ENCODE measurements at places on chromosomes 12 and 14.

GRCh38 chr14:23793532-23793931 lies 157.4 kb downstream of the DHRS2 start:
- DNase-seq = no peak

DNA sequence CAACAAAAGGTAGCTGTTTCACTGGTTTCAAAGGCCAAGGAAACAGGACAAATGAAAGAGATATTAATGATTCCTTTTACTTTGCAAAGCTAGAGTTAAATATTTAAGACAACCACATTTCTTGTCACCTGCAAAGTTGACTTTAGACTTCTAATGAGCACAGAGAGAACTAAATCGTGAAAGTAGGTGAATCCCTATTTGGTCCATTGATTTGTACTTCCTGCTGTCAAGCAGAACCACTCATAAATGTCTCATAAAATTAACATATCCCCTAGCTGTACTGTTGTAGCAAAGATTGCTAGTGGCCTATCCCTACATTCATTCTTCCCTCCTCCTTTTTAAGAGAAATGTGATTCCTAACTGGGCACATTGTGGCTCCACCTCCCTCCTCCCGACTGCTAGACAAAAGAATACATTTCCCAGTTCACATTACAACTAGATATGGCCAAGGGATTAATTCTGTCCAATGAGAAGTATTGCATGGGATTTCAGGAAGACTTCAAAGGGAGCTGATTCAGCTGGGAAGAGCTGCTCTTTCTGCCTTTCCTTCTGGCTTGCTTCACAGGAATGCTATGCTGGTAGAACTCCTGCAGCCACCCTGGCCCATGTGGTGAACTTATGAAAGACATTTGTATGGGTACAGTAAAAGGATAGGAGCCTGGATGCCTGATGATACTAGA lies 227.5 kb upstream of the ABCD2 start:
- DNase-seq = no peak

DNA sequence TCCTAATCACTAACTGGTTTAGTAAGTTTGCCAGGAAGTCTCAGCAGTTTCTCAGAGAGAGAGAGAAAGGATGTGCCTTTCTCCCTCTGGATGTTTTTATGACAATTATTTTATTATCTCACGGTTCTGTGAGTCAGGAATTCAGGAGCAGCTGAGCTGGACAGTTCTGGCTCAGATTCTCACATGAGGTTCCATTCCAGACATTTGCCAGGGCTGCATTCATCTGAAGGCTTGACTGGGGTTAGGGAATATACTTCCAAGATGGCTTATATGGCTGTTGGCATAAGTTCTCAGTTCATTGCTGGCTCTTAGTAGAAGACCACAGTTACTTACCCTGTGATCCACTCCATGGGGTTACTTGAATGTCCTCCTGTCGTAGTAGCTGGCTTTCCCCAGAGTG lies 101.2 kb upstream of the ATF7IP start:
- DNase-seq = no peak

GRCh38 chr14:101851736-101852405 lies 90.4 kb downstream of the PPP2R5C start:
- peak; percentile 10 for DNase-seq

DNA sequence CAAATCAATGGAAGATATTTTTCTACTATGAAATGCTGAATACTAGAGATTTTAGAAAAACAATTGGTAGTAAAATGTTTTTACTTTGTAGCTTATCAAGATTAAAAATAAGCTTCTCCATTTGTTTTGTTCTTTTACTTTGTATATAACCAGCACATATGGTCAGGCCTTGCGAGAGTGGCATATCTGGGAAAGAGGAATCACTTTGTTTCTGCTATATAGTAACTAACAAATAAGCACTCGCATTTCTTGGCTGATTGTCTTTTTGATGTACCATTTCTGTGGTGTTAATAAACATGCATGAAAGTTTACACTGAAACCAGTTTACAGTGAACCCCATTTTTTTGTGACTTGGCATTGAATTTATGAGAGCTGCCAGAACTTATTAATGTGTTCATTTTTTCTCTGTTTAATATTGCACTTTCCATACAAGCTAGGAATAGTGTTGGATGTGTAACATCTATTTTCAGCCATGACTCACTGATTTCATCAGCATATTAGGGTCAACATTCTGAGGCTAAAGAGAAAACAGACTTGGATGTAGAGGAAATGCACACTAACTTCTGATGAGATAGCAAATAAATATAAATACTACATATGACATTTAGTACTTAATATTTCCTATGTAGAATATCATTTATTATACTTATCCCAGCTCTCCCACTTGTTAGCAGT lies 635.5 kb downstream of the KCNH5 start:
- no peak for DNase-seq

DNA sequence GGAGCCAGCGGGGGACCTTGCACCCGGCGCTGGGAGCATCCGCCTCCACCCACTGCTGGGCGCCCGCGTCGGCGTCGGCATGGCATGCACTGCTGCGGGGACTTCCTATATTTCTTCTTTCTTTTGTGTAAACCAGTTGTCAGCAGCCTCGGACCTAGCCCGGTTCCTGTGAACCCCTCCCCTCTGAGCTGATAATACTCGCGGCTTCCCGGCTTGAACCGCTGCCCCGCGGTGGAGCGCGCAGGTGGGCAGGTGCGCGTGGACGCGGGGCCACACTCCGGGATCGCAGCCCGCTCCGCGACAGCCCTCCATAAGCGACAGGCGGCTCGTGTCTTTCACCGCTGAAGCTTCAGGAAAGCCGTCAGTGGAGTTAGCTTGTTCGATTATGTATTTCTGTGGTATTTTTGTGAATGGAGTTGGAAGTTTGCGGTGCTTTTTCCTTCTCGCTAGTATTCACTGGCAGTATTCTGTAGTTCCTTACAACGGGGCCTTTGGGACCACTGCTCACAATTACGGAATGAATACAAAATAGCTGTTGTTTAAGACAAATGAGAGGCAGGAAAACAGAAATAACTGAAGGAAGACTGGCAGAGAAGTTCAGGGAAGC lies 870 bp downstream of the BMAL2 start:
- no peak for DNase-seq

- DNase-seq = no peak
Observed at GRCh38 chr12:121576851-121577391, 3.9 kb downstream of the KDM2B start.

DNA sequence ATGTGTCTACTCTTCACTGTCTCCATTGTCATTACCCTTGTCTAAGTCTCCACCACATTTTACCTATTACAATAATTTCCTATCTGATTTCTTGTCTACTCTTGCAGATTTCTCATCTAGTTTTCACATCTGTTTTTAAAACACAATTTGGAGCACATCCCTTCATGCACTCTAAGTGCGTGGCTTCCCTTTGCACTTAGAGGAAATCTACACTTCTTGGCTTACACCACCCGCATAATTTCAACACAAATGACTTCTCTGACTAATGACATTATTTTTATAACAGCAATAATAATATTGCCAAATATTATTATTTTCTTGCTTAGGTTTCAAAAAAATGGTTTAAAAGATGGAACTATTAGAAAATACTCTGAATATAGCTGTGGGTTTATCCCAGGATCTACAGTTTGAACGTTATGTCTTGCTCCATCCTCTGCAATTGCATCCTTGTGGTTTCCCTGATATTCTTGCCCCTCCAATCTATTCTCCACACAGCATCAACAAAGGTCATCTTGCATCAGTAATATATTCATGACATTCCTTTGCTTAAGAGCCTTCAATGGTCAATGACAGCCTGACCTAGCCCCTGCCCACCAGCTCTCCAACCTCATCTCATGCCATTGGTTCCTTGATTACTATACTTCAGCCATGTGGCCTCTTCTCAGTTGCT lies 153.7 kb downstream of the SLC25A21 start:
- DNase-seq = no peak

DNA sequence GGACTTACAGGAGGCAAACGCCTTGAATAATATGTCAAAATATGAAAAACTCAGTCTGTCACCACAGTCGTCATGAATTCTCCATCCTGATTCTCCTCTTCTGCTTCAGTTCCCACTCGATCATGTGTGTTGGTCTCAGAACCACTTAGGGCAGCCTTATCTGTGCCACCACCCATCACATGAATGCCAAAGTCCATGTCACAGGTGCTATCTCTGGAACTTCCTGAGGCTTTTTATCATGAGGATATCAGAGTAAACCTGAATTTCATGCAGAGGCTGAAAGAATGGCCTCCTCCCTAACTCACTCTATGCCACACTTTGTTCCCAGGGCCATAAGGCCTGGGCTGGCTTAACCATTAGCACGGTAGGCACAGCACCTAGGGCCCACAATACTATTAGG lies 28.8 kb upstream of the MAP3K9 start:
- DNase-seq = no peak

GRCh38 chr12:82760423-82760822 lies 73.7 kb downstream of the TMTC2 start:
- no peak for DNase-seq

DNA sequence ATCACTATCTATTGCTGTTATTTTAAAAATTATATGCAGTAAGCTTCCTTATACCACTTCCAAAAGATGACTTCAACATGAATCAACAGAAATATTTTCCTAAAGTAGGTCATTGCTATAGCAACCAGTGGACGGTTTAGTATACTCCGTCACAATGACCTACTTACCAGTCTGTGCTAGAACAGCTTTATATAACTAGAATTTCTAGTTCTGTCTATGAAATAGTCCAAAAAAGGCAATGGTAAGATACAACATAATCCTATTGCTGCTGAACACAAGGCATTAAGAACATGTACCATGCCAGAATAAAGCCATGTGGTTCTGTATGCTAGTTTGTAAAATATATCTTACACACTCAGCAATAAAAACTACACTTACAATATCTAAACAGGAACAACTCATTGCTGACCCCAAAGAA lies 40.7 kb upstream of the MTERF2 start:
- DNase-seq = no peak

DNA sequence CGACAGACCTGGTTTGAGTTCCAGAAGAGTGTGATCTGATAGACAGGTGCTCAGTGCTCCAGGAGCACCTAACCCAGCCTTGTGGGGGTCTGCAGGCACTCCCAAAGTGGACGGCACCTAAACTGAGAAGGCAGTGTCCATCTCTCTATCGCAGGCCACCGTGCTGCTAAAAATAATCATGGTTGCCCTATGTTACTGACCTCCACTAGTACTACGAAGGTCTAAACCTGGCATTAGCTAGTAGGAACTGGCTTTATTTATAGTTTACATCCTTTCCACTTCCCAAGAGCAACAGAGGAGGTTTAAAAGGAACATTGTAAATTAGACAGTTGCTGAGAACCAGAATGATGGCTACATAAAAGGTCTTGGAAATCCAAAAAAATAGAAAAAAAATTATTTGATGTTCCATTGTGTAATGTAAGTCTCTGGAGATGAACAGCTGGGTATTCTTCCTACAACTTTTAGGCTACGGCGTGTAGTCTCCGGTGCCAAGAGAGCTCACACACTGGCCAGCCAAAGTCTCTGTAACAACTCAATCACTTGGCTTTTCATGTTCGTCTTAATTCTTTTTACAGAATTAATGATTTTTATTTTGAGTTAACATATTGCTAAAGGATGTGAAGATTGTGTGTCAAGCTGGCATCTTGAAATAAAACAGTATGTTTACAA lies 27.3 kb downstream of the PPFIBP1 start:
- no peak for DNase-seq

- DNase-seq = no peak
Observed at GRCh38 chr12:64835901-64836300, 11.5 kb downstream of the TBC1D30 start.

GRCh38 chr12:99053616-99054362 lies 408.7 kb downstream of the APAF1 start:
- DNase-seq = no peak

- no peak for DNase-seq
Observed at GRCh38 chr12:45416126-45416525, 200.2 kb downstream of the ANO6 start.

- DNase-seq = no peak
Observed at GRCh38 chr12:26551385-26551784, 281.6 kb downstream of the ITPR2 start.

- no peak for DNase-seq
Observed at GRCh38 chr14:43790681-43791080, 716.4 kb downstream of the FSCB start.

DNA sequence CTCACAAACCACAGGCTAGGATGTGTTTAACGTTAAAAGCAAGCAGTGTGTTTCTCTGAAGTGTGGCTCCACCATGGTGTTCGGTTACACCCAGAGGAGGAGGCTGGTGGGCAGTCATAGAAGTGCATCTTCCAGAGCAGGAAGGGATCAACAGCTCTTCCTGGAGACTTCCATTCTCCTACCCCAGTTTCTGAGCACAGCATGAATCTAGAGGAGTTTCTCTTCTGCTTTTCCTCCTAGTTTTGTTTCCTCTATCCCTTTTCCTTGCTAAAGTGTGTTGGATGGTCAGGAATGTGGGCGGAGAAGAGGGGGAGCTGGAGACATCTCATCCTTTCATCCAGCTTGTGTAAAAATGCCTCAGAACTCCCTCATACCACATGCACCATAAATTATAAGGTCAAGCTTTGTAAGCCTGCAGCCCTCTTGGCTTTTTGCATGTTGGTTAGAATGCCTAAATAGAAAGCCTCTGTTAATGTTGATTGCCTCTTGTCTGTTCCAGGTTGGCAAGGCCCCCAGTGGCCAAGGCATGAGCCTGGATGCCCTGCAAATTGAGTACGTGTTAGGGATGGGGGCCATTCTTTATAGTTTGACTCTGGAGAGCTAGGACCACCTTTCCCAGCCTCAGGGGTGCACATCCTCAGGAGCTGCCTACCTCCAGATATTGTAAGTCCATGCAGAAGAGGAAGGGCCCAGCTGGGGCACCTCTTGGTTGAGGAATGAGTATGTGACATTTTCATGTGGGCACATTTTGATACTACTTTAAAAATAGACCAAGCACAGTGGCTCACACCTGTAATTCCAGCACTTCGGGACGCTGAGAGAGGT lies 4.0 kb upstream of the CKAP4 start:
- DNase-seq = no peak

DNA sequence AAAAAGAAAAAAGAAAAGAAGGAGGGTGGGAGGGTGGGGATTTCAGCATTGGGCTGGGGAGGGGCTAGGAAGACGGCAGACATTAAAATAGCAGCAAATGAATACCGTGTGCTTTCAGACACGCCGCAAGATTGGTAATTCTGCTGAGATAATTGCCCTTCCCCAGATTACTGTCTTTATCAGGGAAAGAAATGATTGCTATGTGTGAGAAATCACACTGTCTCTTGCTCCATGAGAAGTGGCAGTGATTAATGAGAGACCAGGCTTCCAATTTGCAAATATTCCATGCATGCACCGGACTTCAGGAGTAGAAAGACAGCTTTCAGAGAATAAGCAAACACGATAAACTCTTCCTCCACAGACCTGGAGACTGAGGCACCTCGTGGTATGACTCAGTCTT lies 7.6 kb upstream of the KCNA5 start:
- no peak for DNase-seq

DNA sequence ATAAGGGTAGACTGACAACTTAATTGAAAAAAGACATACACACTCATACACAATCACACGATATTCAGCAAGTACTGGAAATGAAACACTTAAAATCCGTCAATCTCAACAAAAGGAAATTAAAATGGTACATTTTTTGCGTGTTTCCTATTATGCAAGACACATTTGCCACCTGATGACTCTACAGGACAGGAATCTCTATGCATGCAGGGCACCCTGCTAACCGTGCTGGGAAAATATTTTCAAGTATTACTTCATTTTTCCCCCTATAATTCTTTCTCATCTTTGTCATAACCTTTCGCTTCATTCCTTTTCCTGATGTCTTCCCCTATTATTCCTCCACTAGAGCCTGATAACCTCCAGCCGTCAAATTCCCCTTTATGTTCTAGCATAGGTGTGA lies 150.2 kb downstream of the TMEM132D start:
- no peak for DNase-seq
